Astrocyte of the spinal cord (primary cell): ENCODE measurements at places on chromosomes 4 and X.

DNA sequence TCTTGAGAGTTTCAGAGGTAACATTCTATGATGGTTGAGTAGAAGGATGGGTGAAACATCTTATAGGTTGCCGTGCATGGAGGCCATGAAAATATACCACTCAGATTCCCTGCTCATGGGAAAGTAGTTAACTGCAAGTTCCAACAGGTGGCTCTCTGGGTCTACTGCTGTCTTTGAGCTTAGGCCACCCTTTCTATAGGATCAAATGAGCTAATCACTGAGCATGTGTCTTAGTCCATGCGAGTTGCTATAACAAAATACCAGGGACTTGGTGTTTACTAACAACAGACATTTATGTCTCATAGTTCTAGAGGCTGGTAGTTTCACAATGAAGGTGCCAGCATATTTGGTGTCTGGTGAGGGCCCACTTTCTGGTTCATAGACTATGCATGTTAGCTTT, 144.8 kb upstream of the UNC5C start:
- DNase-seq, result peak; percentile 34

DNA sequence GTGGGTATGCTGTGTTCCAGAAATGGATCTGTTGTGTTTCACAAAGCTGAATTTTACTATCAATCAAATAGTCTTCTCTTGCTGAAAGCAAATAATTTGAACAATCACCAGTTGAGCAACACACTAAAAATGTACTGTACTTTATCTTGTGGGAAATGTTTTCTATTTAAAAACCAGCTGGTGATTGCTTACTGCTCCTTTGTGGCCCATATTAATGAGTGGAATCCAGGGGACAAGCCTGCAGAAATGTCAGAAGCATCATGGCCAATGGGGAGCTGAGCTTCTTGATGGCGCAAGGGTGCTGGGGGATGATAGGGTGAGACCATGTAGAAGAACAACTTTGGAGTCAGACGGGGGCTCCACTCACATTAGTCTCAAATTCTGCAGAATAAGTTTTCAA, 346.2 kb downstream of the ARHGAP10 start:
- no peak for DNase-seq

DNA sequence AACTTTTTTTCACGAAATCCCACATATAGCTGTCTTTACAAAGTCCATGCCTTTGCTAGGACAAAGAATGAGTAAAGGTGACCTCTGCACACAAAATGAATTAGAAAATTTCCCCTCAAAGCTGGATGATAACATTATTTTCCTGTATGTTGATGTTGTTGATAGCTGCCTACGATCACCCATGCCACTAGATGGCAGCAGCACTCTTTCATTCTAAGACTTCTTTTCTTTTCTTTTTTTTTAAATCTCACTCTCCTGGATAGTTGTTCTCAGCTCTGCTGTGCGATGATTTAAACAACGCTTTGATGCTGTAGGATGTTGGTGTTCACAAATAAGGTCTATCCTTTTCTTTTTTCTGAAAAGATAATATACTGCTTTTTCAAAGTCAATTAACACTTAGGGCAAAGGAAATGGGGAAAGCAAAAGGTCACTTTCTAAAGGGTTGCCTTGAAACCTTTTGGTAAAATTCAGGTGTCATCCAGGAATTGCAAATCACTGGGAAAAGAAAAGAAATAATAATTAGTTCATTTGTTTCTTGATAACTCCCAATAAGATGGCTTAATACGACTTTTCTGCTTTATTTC, 266.8 kb downstream of the C4orf33 start:
- peak; percentile 79 for DNase-seq

GRCh38 chrX:37872303-37872655, 24.9 kb upstream of the DYNLT3 start:
- DNase-seq, result no peak
